Mucosa of descending colon (tissue), 3 donors: ENCODE measurements at places on chromosomes 2 and 18. TPM values are rescaled to one million over a fixed set of nuclear protein-coding genes. Genes with fewer than 3 reads are reported as not detected.

KLHL30 gene
- total RNA-seq: 1.1 TPM

AP1S3 gene
- total RNA-seq: 5.0 TPM

SLC16A14 gene
- 12.5 TPM for total RNA-seq

ASIC4 gene
- 0.09 TPM for total RNA-seq

KIF1A gene
- total RNA-seq: 17.2 TPM

TMEM18 gene
- total RNA-seq: 13.9 TPM

CGREF1 gene
- 1.9 TPM for total RNA-seq

REG3A gene
- not detected for total RNA-seq

INPP1 gene
- 37.7 TPM for total RNA-seq

ONECUT2 gene
- total RNA-seq: 0.14 TPM

SCG2 gene
- 3.5 TPM for total RNA-seq

L3MBTL4 gene
- total RNA-seq: 5.4 TPM

NT5C1B gene
- not detected for total RNA-seq

EEF1B2 gene
- 374 TPM for total RNA-seq

LRRC30 gene
- not detected for total RNA-seq

ZNF516 gene
- total RNA-seq: 22.0 TPM

ELOA2 gene
- not detected for total RNA-seq

KYNU gene
- total RNA-seq: 2.7 TPM

CAPG gene
- total RNA-seq: 46.3 TPM

ADRA2B gene
- 0.17 TPM for total RNA-seq

SLC14A1 gene
- 1.1 TPM for total RNA-seq

NCKAP1 gene
- total RNA-seq: 87.2 TPM

EPB41L3 gene
- total RNA-seq: 98.9 TPM

SCN3A gene
- total RNA-seq: 2.1 TPM

SERPINB7 gene
- total RNA-seq: not detected

ANO7 gene
- 33.9 TPM for total RNA-seq

MEIS1 gene
- 196 TPM for total RNA-seq

C2orf66 gene
- total RNA-seq: not detected

DCC gene
- 0.26 TPM for total RNA-seq

ADGRF3 gene
- total RNA-seq: 0.77 TPM

DLGAP1 gene
- total RNA-seq: 0.46 TPM

AGAP1 gene
- 68.1 TPM for total RNA-seq

PRKAG3 gene
- not detected for total RNA-seq

WDR7 gene
- 28.4 TPM for total RNA-seq

IL1F10 gene
- total RNA-seq: not detected

SGPP2 gene
- total RNA-seq: 101 TPM

ANKRD39 gene
- total RNA-seq: 11.2 TPM

ARID5A gene
- total RNA-seq: 10.3 TPM

MATN3 gene
- total RNA-seq: 0.70 TPM

EFEMP1 gene
- total RNA-seq: 40.8 TPM
